ENCODE measurements at places on chromosomes 6 and 20.

- DNase-seq: no peak
These were observed 239.4 kb downstream of the DLL1 start for GRCh38 chr6:170051229-170052172.

- DNase-seq: no peak
These were observed 180.0 kb downstream of the TMEM242 start for GRCh38 chr6:157143171-157143889.

DNA sequence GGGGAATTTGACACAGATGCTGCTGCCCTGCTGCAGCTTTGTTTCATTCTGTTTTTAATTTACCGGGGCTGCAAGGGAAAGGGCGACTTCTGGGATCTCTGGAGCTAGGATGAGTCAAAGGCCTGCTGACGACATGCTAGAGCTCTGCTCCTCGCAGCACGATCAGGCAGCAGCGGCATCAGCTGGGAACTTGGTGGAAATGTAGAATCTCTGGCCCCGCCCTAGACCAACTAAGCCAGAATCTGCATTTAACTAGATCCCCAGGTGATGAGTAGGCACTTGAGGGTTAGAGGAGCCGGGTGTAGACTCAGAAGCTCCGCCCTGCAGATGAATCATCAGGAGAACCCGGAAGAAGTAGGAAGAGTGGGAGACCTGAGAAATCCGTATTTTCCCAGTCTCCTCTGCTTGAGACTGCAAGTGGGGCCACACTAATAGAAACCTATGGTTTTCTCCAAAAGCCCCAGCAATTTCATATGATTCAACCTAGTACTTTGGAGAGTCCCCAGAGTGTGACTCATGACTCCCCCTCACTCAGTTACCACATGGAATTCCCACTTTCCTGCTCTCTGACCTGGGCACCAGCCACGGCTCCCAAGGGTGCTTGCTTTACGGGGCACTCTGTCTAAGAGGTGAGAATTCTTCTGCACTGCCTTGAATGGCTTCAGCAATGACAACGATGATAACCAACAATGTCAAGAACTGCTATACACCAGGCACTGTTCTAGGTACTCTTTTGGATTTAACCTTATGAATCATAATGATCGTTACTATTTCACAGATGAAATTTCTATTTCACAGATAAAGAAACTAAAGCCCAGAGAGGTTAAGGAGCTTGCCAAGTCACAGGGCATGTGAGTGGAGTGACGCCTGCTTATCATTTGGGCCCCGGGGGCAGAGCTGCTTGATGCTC lies 18.1 kb downstream of the TUBB2B start:
- DNase-seq: peak; percentile 63

DNA sequence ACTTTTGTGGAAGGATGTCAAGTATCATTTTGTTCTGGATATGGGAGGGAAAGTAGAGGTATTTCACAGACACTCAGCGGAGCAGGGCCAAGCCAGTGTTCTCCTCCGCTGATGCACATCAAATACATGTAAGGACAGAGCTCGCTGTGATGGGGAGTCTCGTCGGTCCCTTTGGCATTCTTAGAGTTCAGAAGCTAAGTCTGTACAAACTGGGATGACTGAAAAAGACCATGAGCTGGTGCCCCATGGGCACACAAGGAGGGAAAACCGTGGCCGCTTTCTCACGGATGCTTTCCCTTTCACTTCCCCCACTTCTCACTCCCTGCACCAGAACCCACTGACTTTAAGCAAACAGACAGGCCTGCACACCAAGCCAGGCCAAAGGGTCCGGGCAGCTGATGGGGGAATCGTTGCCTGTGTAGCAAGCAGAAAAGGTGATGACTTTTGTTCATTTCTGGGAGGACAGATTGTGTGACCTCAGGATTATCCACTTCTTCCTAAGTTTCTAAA lies 27.7 kb upstream of the MPC1 start:
- no peak for DNase-seq

DNA sequence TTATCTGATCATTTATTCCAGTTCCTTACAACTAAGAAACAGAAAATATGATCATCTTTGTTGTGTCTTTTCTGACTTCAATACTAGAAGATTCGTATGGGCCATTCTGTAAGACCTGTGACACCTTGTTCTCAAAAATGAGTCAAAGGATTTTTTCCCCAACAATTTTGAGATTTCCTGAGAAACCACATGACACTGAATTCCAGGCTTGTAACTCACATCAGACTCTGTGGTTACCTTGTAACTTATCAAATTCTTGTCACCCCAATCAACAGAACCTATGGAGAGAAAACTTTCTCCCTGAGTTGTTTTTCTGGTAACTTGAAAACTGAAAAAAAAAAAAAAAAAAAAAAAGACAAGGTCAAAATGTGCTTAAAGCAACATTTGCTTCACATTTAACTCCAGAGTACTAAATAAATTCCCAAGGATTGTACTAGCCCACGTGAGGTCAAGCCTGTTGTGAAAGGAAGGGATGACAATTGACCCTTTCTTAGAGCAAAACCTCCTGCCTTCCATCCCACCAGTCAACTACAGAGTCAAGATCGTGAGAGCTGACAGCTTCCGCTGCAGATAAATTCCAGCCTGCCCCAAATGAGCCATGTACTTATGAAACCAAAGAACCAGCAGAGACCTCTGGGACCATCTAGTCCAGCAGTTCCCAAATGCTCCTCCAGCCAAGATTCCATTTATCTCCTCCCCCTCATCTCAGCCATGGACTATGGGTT lies 140.3 kb downstream of the TBX18 start:
- no peak for DNase-seq

DNA sequence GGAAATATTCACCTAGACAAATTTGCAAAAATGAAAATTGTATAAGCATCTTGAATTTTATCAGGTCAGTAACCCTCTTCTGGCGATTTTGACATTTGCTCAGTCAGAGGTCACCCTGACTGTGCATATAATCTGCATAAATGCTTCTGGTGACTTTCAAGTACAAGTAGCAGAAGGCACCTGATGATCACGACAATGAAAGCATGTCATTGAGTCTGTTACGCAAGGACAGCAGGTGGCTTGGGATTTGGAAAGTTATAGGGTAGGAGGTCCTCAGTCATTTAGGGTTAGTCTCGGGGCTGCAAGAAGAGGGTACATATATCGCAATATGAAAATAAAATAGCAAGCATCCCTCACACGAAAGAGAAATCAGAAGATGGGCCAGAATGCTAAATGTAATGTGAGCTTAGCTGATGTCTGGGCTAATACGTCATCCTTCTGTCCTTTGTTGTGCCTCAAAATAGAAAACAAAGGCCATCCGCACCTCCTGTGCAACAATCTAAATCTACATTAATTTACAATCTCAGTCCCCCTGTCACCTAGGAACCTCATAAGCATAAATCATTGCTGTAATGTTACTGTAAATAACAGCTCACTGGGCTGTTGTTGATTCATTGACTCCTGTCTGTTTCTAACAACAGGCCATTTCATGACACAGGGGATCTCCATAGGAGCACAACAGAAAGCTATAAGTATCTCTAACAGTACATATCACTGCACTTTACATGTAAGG lies 155.2 kb upstream of the RSPO3 start:
- no peak for DNase-seq

DNA sequence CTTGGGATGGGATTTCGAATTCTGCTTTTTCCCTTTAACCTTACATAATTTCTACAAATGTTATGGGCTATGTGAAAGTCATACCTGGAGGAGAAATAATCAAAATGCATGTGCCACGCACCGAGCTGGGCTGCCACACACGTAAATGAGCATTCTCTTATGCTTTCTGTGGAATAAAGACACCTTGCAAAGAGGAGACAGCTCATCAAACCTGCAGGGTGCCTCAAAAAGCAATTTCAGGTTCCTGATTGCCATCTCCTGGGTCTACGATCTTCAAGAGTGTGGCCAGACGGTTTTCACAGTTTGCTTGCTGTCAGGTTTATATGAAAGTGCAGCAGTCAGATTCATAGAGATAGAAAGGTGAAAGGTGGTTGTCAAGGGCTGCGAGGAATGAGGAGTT lies 36.6 kb downstream of the DUSP22 start:
- DNase-seq: no peak

DNA sequence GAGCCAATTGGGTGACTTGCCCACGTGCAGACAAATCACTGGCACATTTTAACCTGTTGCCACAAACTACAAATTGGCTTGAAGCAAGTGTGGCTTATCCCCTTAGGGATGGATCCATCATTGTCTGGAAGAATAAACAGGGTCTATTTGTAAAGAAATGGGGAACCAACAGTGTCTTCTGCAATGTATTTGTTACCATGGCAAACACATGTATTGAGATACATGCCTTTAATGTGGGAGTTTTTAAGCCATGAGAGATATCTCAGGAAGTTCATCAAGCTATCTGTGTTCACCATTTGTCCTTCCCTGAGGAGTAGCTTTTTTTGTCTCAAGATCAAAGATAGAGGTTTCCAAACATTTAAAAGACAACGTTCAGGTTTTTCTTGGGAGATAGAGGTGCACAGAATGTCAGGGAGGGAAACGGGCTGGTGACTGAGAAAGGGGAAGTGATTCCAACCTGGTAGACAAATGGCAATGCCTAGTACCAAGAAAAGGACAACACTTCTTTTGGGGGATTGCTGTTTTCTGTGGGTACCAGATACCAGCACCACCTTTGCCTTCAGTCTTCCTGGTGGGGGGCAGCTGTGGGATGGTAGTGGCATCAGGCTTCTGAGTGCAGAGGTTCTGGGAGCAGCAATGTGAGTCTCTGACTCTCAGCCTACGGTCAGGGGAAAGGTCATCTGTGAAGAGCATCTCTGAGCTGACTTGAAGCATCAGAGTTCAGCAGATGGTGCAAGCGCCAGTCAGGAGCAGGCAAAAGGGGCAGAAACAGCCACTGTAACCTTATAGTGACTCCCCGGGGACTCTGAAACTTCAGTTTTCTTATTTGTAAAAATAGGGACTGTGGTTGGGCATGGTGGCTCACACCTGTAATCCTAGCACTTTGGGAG lies 20.1 kb upstream of the BCAS1 start:
- no peak for DNase-seq

Measured in muscle of arm (tissue), 14 donors.